Stomach (tissue), 19 donors: ENCODE measurements at places on chromosomes 2 and 18. TPM values are rescaled to one million over a fixed set of nuclear protein-coding genes. Genes with fewer than 3 reads are reported as not detected.
A peak's percentile ranks its signal among the peaks of the same experiment; 100 is the strongest.

The DSEL gene
- total RNA-seq, result 5.8 TPM

The SLC39A10 gene
- 22.0 TPM for total RNA-seq

The RIOK3 gene
- total RNA-seq, result 65.3 TPM

The DUSP19 gene
- 5.3 TPM for total RNA-seq

The MLPH gene
- total RNA-seq, result 657 TPM

The CRYBA2 gene
- total RNA-seq, result not detected

The ANKRD44 gene
- 11.7 TPM for total RNA-seq

The TBC1D8 gene
- total RNA-seq, result 179 TPM

The ACVR1C gene
- 1.2 TPM for total RNA-seq

The VWA3B gene
- total RNA-seq, result not detected

DNA sequence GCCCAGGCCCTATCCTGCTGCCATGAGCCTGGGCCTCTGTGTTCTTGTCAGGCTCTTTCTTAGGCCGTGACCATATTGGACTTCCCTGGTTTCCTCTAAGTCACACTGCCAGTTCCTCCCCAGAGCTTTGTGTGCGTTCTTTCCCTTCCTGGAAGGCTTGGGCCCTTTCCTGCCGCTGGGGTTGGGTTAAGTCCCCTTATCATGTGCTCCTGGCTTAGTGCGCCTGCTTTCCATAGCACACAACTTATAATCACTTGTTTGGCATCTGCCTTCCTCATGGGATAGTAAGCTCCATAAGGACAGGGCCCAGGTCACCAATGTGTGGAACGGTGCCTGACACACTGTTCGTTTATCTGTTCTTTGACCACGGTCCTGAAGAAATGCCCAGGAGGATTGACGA, 31.3 kb downstream of the NIFK start:
- peaks cover 7% of the 10 kb centered on the region for H3K4me1 ChIP-seq
- H3K4me3 ChIP-seq, result no peak overlapping the region
- H3K27ac ChIP-seq, result no peak overlapping the region
- DNase-seq, result no peak
- H3K36me3 ChIP-seq, result no peaks in the 10 kb centered on the region

- no peaks in the 10 kb centered on the region for H3K27me3 ChIP-seq
- no peaks in the 10 kb centered on the region for H3K36me3 ChIP-seq
- no peak overlapping the region for H3K27ac ChIP-seq
These were observed 7.0 kb downstream of the CRYGA start for GRCh38 chr2:208156439-208156838.

GRCh38 chr2:53632714-53633113, 134.9 kb upstream of the CHAC2 start:
- DNase-seq, result no peak
- no peaks in the 10 kb centered on the region for H3K4me1 ChIP-seq
- no peaks in the 10 kb centered on the region for H3K36me3 ChIP-seq

DNA sequence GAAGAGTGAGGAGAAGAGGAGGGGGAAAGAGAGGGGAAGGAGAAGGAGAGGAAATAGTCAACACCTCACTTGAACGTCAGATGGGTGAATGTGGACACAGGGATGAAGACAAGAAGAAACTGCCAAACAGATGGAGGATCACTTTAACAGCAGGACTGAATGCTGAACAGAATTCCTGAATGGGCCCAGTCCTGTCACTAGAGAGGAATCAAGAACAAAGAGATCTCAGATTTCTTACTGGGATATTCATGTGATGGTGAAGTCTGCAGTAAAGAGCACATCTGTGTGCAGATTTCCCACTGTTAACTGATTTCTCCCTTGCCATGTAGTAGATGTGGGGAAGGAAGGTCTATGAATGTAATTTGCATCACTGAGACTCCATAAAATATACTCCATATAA, 135.4 kb downstream of the L3MBTL4 start:
- DNase-seq, result no peak
- H3K4me1 ChIP-seq, result no peaks in the 10 kb centered on the region
- no peaks in the 10 kb centered on the region for H3K27me3 ChIP-seq

DNA sequence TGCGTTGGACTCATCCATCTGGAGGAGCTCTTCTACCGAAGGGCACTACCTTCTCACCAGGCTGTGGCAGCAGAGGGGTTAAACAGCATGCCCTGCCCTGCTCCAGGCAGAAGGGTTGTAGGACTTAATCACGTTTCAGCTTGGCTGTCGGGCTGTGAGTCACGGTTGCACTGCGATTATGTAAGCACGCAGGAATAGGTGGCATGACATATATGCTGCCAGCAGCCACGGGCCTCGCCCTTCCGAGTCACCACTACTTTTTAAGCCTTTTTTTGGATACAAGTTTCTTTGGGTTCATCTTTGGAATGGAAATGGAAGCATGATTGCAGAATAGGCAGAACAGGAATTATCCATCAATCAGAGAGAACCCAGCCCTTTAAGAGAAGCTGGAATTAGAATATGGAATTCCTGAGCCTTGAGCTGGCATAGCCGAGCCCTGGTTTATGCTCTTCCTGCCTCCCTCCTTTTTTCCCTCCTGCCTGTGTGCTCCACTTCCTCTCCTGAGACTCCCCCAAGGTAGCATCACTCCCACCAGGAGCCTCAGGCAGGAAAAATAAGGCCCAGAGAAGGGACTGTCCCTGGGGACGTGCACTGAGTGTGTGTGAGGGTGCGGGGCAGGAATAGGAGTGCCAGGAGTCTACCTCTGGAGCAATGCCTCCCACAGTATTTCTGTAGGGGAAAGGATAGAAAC, 86.8 kb downstream of the SEMA4F start:
- H3K4me3 ChIP-seq, result no peak overlapping the region
- peak; percentile 79 for DNase-seq
- peaks cover 8% of the 10 kb centered on the region for H3K4me1 ChIP-seq
- no peaks in the 10 kb centered on the region for H3K27me3 ChIP-seq

DNA sequence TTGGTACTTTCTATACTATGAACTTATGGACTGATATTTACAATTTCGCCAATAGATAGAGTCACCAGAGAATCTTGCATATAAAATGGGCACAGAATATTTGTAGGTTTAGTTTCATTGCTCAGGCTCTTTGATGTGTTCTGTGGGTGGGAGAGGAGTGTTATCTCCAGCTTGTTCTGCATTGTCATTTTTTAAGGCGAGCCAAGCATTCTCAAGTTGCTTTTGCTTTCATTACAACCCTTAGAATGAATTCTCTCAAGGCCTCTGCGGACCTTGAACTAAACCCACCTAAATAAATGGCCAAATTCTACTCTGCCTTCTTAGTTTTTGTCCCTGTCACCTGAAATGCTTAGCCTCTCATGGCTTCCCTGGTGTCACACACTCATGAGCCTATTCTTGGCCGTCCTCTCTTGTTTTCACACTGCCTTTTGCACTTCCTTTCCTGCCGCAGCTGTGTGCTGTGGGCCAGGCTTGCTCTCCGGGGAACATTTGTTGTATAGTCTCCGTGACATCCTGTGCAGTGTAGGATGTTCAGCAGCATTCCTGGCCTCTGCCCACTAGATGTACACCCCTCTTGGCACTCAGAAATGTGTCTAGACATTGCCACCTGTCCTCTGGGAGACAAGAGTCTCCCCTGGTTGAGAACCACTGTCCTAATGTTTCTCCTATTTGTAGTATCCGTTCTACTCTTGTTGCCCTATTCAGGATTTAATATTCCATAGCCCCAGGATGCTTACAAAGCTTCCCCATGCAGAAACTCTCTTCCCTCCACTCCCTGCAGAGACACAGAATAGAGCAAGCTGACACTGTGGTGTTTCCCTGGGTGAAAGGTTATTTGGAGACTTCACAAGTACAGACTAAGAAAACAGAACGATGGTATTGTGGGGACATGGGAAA, 255.6 kb downstream of the PTPRM start:
- no peaks in the 10 kb centered on the region for H3K27me3 ChIP-seq
- no peak overlapping the region for H3K4me3 ChIP-seq
- DNase-seq, result no peak
- H3K27ac ChIP-seq, result no peak overlapping the region
- H3K36me3 ChIP-seq, result no peaks in the 10 kb centered on the region

GRCh38 chr2:65495251-65495877, 63.0 kb upstream of the SPRED2 start:
- no peaks in the 10 kb centered on the region for H3K36me3 ChIP-seq
- DNase-seq, result no peak
- no peaks in the 10 kb centered on the region for H3K4me1 ChIP-seq
- H3K27me3 ChIP-seq, result no peaks in the 10 kb centered on the region
- no peak overlapping the region for H3K4me3 ChIP-seq
- no peak overlapping the region for H3K27ac ChIP-seq

GRCh38 chr2:169963786-169964185, 136.5 kb downstream of the UBR3 start:
- DNase-seq, result no peak
- peaks cover 71% of the 10 kb centered on the region for H3K36me3 ChIP-seq
- H3K4me1 ChIP-seq, result no peaks in the 10 kb centered on the region
- H3K4me3 ChIP-seq, result no peak overlapping the region
- no peaks in the 10 kb centered on the region for H3K27me3 ChIP-seq

- H3K4me1 ChIP-seq, result no peaks in the 10 kb centered on the region
- H3K4me3 ChIP-seq, result no peak overlapping the region
- no peaks in the 10 kb centered on the region for H3K36me3 ChIP-seq
- no peak for DNase-seq
These were observed 569.7 kb downstream of the RIT2 start for GRCh38 chr18:42545825-42546224.

GRCh38 chr2:216696321-216696720, 972 bp upstream of the IGFBP5 start:
- no peak for DNase-seq
- peaks cover 38% of the 10 kb centered on the region for H3K27me3 ChIP-seq
- peaks cover 97% of the 10 kb centered on the region for H3K4me1 ChIP-seq

DNA sequence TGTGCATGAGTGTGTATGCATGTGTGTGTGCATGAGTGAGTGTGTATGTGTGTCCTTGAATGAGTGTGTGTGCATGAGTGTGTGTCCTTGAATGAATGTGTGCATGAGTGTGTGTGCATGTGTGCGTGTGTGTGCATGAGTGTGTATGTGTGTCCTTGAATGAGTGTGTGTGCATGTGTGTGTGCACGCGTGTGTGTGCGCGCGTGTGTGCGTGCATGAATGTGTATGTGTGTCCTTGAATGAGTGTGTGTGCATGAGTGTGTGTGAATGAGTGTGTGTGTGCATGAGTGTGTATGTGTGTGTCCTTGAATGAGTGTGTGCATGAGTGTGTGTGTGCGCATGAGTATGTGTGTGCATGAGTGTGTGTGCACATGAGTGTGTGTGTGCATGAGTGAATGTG, 271.9 kb downstream of the RNF144A start:
- no peak overlapping the region for H3K4me3 ChIP-seq
- H3K36me3 ChIP-seq, result no peaks in the 10 kb centered on the region
- no peaks in the 10 kb centered on the region for H3K27me3 ChIP-seq
- DNase-seq, result no peak

- no peak overlapping the region for H3K27ac ChIP-seq
- peaks cover 4% of the 10 kb centered on the region for H3K4me1 ChIP-seq
- H3K27me3 ChIP-seq, result no peaks in the 10 kb centered on the region
- H3K4me3 ChIP-seq, result no peak overlapping the region
- H3K36me3 ChIP-seq, result no peaks in the 10 kb centered on the region
These were observed 28.7 kb upstream of the CABLES1 start for GRCh38 chr18:23106575-23106974.

- no peaks in the 10 kb centered on the region for H3K27me3 ChIP-seq
- H3K36me3 ChIP-seq, result no peaks in the 10 kb centered on the region
- H3K27ac ChIP-seq, result no peak overlapping the region
- peaks cover 26% of the 10 kb centered on the region for H3K4me1 ChIP-seq
These were observed 73.4 kb downstream of the ZFP36L2 start for GRCh38 chr2:43152741-43153647.

DNA sequence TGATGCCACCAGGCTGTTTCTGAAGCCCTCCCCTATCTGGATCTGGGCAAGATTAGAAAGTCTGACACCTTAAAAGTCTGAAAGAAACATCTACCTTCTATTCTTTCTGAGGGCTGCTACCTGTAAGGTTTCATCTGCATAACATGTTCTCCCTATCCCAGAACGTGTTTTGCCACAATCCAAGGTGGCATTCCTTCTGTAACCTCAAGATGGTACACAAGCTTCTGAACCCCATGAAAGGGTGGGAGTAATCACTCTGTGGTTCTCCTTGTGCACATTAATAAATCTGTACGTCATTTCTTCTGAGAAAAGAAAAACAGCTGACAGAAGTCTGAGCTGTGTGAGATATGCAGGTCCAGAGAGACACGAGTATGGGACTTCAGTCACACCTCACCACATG, 41.8 kb upstream of the MSH6 start:
- H3K27me3 ChIP-seq, result no peaks in the 10 kb centered on the region
- H3K27ac ChIP-seq, result no peak overlapping the region
- H3K4me3 ChIP-seq, result no peak overlapping the region
- H3K36me3 ChIP-seq, result no peaks in the 10 kb centered on the region
